ENCODE measurements at places on chromosomes 1 and 21.
A peak's percentile ranks its signal among the peaks of the same experiment; 100 is the strongest.

- H3K27me3 ChIP-seq: no peaks in the 10 kb centered on the region
- H3K27ac ChIP-seq: no peak overlapping the region
- no peak overlapping the region for H3K4me3 ChIP-seq
- H3K36me3 ChIP-seq: peaks cover 26% of the 10 kb centered on the region
- peaks cover 4% of the 10 kb centered on the region for H3K4me1 ChIP-seq
- DNase-seq: no peak
These were observed 31.7 kb upstream of the ENSA start for GRCh38 chr1:150661156-150661555.

- H3K27ac ChIP-seq: no peak overlapping the region
- H3K4me1 ChIP-seq: peaks cover 9% of the 10 kb centered on the region
- no peak for DNase-seq
- H3K27me3 ChIP-seq: no peaks in the 10 kb centered on the region
- H3K36me3 ChIP-seq: peaks cover 4% of the 10 kb centered on the region
These were observed 21.9 kb downstream of the DPYD start for GRCh38 chr1:97898948-97899347.

- H3K4me3 ChIP-seq: no peak overlapping the region
- H3K36me3 ChIP-seq: no peaks in the 10 kb centered on the region
- peaks cover 7% of the 10 kb centered on the region for H3K27me3 ChIP-seq
These were observed 125.9 kb upstream of the VAMP3 start for GRCh38 chr1:7644961-7645750.

- no peak for DNase-seq
- no peaks in the 10 kb centered on the region for H3K36me3 ChIP-seq
- H3K27ac ChIP-seq: no peak overlapping the region
These were observed 38.6 kb downstream of the KCNN3 start for GRCh38 chr1:154831462-154831861.

- H3K4me3 ChIP-seq: no peak overlapping the region
- DNase-seq: no peak
- H3K27me3 ChIP-seq: peaks cover 21% of the 10 kb centered on the region
- H3K4me1 ChIP-seq: no peaks in the 10 kb centered on the region
- H3K27ac ChIP-seq: no peak overlapping the region
- no peaks in the 10 kb centered on the region for H3K36me3 ChIP-seq
These were observed 327.3 kb downstream of the SIPA1L2 start for GRCh38 chr1:232302376-232303221.

GRCh38 chr1:109559995-109560394 is 11.6 kb downstream of the GNAI3 start:
- H3K4me1 ChIP-seq: peaks cover 75% of the 10 kb centered on the region
- H3K27ac ChIP-seq: no peak overlapping the region
- H3K27me3 ChIP-seq: no peaks in the 10 kb centered on the region
- no peak overlapping the region for H3K4me3 ChIP-seq

DNA sequence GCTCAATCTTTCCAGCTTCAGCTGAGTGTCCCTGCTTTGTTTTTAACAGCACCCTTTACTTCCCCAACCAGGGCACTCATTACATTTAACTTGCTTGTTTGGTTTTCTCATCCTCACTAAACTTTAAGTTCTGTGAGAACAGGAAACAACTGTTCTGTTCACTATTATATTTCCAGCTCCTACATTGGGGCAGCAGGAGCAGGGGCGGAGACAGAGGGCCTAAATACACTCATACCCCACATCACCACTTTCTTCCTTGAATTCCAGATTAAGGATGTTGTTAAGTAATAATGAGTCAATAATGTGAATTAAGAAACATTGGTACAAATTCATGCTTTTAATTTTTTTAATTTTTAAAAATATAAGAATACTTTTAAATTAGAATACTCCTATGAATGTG is 6.0 kb downstream of the DRAM2 start:
- peak overlapping the region; percentile 54 for H3K4me3 ChIP-seq
- H3K36me3 ChIP-seq: peaks cover 21% of the 10 kb centered on the region
- peak overlapping the region; percentile 92 for H3K27ac ChIP-seq
- peaks cover 51% of the 10 kb centered on the region for H3K4me1 ChIP-seq

DNA sequence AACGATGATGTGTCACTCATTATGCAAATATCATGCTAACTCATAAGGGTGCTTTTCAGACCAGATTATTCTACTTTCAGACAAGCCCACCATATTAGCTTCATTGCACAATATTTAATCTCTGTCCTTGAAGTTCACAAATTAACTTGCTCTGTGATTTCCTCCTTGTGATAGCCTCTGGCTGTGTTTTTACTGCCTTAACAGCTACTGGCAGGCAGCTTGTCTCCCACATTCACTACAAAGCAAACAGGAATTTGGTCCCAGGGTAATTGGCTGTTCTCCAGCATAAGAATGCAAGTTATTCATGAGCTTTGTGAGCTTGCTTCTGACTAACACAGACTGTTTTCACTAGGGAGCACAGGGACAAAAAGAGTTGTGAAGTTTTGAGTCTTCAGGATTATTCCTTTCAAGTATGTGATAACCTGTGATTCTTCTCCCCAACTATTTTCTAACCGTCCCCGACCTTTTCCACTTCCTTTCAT is 87.9 kb upstream of the HMCN1 start:
- no peaks in the 10 kb centered on the region for H3K4me1 ChIP-seq
- no peaks in the 10 kb centered on the region for H3K27me3 ChIP-seq
- DNase-seq: no peak
- H3K27ac ChIP-seq: peak overlapping the region; percentile 24
- H3K4me3 ChIP-seq: no peak overlapping the region

- no peaks in the 10 kb centered on the region for H3K36me3 ChIP-seq
- H3K27ac ChIP-seq: no peak overlapping the region
- H3K4me1 ChIP-seq: no peaks in the 10 kb centered on the region
- DNase-seq: no peak
- peaks cover 69% of the 10 kb centered on the region for H3K27me3 ChIP-seq
These were observed 9.2 kb downstream of the TNFRSF9 start for GRCh38 chr1:7931446-7931812.

GRCh38 chr21:24183077-24183476 is 1424.2 kb downstream of the MRPL39 start:
- H3K4me1 ChIP-seq: no peaks in the 10 kb centered on the region
- DNase-seq: no peak
- H3K36me3 ChIP-seq: no peaks in the 10 kb centered on the region
- no peak overlapping the region for H3K4me3 ChIP-seq
- peaks cover 4% of the 10 kb centered on the region for H3K27me3 ChIP-seq

GRCh38 chr1:207868251-207868773 is 42.6 kb downstream of the CD34 start:
- peaks cover 8% of the 10 kb centered on the region for H3K36me3 ChIP-seq
- H3K4me3 ChIP-seq: peak overlapping the region; percentile 99
- no peaks in the 10 kb centered on the region for H3K27me3 ChIP-seq
- H3K4me1 ChIP-seq: peaks cover 88% of the 10 kb centered on the region
- peak overlapping the region; percentile 91 for H3K27ac ChIP-seq

GRCh38 chr1:204461331-204462228 is 33.0 kb downstream of the PIK3C2B start:
- H3K27me3 ChIP-seq: no peaks in the 10 kb centered on the region
- H3K4me3 ChIP-seq: peak overlapping the region; percentile 87
- peaks cover 94% of the 10 kb centered on the region for H3K4me1 ChIP-seq
- DNase-seq: peak; percentile 72

DNA sequence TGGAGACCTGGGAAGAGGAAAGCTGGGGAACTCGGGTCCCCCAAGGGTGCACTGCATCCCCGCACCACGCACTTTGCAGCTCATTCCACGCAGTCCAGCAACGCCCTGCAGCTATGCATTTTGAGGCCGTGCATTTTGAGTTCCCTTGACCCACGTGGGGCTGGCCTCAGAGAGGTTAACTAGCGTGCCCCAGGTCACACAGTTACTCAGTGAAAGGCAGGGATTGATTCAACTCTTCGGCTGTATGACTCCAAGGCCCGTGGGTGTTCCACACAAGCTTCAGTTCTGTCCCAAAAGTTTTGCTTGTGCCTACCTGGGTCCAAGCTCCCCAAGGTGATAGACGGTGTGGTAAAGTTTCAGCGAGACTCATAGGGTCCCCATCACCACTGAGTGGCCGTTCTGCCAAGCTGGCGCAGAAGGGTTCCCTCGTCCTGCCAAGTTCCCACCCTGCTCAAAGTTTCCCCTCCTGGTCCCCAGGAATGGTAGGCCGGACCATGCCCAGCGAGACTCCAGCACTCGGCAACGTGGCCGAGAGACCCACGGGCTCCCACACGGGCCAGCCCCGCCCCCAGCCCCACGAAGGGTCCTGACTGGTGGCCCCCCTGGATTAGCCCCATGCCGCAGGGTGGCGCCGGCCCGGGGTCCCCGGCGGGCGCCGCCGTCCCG is 611 bp downstream of the HSPG2 start:
- H3K27me3 ChIP-seq: peaks cover 25% of the 10 kb centered on the region
- H3K4me3 ChIP-seq: peak overlapping the region; percentile 73
- H3K27ac ChIP-seq: no peak overlapping the region
- peaks cover 18% of the 10 kb centered on the region for H3K4me1 ChIP-seq
- no peak for DNase-seq
- H3K36me3 ChIP-seq: peaks cover 8% of the 10 kb centered on the region

- no peaks in the 10 kb centered on the region for H3K27me3 ChIP-seq
- H3K4me3 ChIP-seq: no peak overlapping the region
- H3K4me1 ChIP-seq: no peaks in the 10 kb centered on the region
- no peak overlapping the region for H3K27ac ChIP-seq
These were observed 134.0 kb downstream of the NPHP4 start for GRCh38 chr1:5858246-5858645.

GRCh38 chr1:228109962-228110488 is 926 bp upstream of the MRPL55 start:
- H3K27ac ChIP-seq: peak overlapping the region; percentile 98
- peak overlapping the region; percentile 93 for H3K4me3 ChIP-seq
- peaks cover 29% of the 10 kb centered on the region for H3K4me1 ChIP-seq
- no peaks in the 10 kb centered on the region for H3K27me3 ChIP-seq

DNA sequence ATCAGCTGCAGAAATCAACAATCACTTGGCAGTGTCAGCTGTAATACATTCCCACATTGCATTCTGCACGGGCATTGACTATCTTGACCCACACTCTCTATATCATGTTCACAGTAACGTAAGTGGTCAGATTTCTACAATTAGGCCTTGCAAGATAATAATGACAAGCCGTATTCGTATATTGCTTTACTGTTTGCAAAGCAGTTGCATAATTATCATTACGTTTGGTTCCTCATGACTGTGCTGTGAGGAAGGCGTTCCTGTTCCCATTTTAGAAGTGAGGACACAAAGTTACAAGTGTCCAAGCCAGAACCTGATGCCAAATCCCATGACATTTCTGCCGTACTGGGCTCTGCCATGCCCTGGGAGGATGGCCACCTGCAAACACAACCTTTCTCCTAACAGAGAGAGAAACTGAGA is 53.5 kb upstream of the TARBP1 start:
- no peaks in the 10 kb centered on the region for H3K4me1 ChIP-seq
- no peak for DNase-seq
- H3K4me3 ChIP-seq: no peak overlapping the region
- no peaks in the 10 kb centered on the region for H3K27me3 ChIP-seq
- H3K27ac ChIP-seq: no peak overlapping the region

- no peak for DNase-seq
- H3K27ac ChIP-seq: no peak overlapping the region
- H3K27me3 ChIP-seq: peaks cover 76% of the 10 kb centered on the region
- H3K4me3 ChIP-seq: no peak overlapping the region
- peaks cover 20% of the 10 kb centered on the region for H3K4me1 ChIP-seq
- peaks cover 20% of the 10 kb centered on the region for H3K36me3 ChIP-seq
These were observed 62.4 kb downstream of the DISC1 start for GRCh38 chr1:231688989-231689388.

GRCh38 chr1:107896936-107897335 is 68.0 kb downstream of the VAV3 start:
- peaks cover 84% of the 10 kb centered on the region for H3K4me1 ChIP-seq
- H3K36me3 ChIP-seq: no peaks in the 10 kb centered on the region
- DNase-seq: no peak
- H3K27ac ChIP-seq: peak overlapping the region; percentile 92

DNA sequence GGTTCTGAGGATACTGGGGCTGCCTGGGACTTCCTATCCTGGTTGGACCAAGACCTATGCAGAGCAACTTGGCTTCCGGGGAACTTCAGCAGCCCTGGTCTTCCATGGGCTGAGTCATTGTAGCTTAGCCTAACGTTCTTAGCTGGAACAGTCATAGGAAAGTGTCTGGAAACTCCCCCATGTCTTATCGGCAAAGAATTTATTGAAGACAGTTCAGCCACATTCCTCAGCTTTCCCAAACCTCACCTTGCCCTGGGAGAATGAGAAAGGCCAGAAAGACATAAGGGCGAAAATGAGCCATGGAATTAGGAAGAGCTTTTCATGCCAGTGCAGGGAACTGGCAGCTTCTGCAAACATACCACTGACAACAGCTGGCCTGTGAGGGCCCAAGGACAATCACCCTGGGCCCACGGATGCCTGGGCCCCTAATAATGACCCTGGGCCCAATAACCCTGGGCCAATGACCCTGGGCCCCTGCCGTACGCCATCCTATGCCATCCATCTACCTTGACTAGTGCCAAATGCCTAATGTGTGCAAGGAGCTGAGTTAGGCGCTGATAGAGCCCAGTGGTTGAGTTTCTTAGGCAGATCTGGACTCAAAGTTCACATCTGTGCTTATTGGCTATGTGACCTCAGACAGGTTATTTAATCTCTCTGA is 114.4 kb upstream of the GADD45A start:
- H3K27me3 ChIP-seq: no peaks in the 10 kb centered on the region
- H3K4me1 ChIP-seq: no peaks in the 10 kb centered on the region
- H3K27ac ChIP-seq: no peak overlapping the region

DNA sequence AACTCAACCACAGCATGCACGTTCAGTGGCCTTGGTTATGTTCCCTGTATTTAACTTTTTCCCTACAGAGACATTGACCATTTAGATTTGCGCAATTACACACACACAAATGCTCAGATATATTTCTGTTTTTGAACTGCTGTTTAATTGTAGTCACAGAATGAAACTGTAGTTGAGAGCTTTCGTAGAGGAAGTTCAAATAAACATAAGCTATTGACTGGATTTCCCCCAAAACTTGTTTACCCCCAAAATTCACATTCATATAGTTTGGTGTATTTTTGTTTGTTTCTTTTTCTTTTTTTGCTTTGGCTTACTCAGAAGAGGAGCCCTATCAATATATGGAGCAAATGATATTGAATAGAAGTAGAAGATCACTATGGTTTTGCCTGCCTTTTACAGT is 921.0 kb downstream of the ADGRL2 start:
- no peaks in the 10 kb centered on the region for H3K36me3 ChIP-seq
- H3K4me1 ChIP-seq: no peaks in the 10 kb centered on the region
- no peaks in the 10 kb centered on the region for H3K27me3 ChIP-seq

GRCh38 chr1:35763201-35763600 is 6.6 kb downstream of the CLSPN start:
- H3K36me3 ChIP-seq: no peaks in the 10 kb centered on the region
- H3K4me3 ChIP-seq: no peak overlapping the region
- no peak overlapping the region for H3K27ac ChIP-seq

DNA sequence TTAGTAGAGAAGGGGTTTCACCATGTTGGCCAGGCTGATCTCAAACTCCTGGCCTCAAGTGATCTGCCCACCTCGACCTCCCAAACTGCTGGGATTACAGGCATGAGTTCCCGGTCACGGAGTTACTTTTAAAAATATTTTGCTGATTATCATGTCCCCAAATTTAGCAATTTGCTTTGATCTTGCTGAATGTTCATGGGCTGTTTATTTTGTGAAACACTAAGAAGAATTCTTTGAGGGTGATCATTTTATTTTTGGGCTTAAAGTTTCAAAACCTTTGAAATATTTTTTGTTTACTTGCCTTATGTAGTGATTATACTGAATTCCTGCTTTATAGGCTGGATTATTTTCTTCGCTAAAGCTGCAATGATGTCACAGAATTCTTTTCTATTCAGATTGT is 11.4 kb upstream of the LAMC1 start:
- peaks cover 22% of the 10 kb centered on the region for H3K27me3 ChIP-seq
- H3K4me3 ChIP-seq: no peak overlapping the region
- no peak for DNase-seq

All from naive B cell (primary cell).